ENCODE measurements at places on chromosomes 12 and 14.

DNA sequence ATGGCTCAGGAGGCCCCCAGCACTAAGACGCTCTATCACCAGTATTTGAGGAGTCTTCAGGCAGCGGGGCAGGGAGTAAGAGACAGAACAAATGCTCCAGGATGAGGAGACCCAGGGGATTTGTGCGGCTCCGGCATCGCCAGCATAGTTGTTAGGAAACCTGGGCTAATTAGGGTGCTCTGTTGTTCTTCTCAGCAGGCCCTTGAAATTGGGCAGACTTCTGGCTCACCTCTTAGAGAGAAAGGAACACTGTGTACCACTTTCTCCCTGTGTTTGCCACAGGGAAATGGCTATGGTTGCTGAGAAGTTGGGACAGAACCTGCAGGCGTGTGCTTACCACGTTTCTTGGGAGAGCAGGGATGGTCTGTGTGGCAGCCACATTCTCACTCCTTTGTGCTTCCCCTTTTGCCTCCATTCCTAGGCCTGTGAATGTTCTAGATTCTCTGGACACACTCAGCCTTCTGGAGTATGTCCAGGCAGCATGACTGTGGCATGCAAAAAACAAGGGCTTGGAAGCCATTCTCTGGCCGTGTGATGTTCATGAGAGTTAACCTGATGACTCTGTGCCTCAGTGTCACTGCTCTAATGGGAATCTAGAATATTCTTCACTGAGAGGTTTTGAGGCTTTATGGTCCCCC lies 109.0 kb downstream of the CHST11 start:
- no peak for ATAC-seq

GRCh38 chr12:63804746-63805145 lies 25.0 kb downstream of the RXYLT1 start:
- ATAC-seq: no peak

- ATAC-seq: no peak
Measured at GRCh38 chr12:69210661-69211060, 28.7 kb upstream of the CPSF6 start.

GRCh38 chr14:106803379-106803778 lies 1277.0 kb downstream of the TMEM121 start:
- no peak for ATAC-seq

DNA sequence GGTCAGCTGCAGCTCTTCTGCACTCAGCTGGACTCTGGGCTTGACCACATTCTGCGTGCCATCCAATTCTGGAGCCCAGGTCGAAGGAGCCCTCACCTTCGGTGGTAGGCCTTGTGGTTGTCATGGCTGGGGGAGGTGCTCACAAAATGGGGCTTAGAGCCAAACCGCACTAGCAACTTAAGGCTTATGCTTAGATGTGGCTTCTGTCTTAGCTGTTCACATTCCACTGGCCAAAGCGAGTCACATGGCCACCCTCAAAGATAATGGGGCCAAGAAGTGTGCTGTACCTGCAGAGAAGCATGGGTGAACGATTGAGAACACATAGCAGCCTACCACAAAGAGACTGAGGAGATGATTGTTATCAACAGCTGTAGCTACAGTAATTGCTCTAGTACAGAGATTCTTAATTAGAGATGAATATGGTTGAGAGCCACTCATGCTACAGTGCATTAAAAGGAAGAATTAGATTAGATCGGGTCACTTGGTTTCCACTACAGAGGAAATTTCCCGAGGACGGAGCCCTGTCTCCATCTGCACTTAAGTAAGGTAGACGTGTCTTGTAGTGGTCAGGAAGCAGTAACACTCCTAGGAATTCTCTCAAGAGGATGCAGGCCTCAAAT lies 334.6 kb upstream of the FKBP4 start:
- ATAC-seq: no peak

- ATAC-seq: no peak
Measured at GRCh38 chr14:79356040-79356439, 855.3 kb downstream of the DIO2 start.

GRCh38 chr14:63662776-63663175 lies 21.1 kb upstream of the WDR89 start:
- no peak for ATAC-seq

DNA sequence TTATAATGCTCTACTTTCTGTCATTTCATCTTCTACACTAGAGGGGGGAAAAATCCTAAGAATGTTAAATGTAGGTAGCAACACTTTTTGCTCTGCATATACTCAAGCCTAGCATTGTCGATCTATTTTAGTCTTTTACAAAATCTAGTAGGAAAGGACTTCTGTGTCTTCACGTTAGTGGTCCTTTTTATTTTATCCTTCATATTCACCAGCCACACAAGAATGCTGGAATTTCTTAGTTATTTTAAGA lies 253.0 kb upstream of the FLRT2 start:
- no peak for ATAC-seq

- ATAC-seq: peak; percentile 94
Measured at GRCh38 chr14:67385618-67386017, 25.5 kb downstream of the EIF2S1 start.

- no peak for ATAC-seq
Measured at GRCh38 chr12:13652105-13652504, 329.3 kb downstream of the GRIN2B start.

DNA sequence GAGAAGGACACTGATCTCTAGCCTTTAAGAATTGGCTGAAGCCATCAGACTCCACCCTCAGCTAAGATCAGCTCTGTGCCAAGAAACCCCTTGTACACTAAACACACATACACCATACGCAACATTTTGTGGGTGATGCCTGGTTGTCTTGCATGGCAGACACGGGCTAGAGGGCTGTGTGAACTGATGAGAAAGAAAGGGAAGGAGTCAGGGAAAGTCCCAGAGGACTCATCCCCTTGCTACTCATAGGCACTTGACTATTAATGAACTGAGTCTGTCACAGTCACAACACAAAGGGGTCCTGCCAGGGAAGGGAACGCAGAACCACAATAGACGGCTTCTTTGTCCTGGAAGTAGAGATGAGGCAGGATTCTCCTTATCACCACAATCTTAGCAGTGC lies 80.8 kb downstream of the EMP1 start:
- ATAC-seq: no peak

DNA sequence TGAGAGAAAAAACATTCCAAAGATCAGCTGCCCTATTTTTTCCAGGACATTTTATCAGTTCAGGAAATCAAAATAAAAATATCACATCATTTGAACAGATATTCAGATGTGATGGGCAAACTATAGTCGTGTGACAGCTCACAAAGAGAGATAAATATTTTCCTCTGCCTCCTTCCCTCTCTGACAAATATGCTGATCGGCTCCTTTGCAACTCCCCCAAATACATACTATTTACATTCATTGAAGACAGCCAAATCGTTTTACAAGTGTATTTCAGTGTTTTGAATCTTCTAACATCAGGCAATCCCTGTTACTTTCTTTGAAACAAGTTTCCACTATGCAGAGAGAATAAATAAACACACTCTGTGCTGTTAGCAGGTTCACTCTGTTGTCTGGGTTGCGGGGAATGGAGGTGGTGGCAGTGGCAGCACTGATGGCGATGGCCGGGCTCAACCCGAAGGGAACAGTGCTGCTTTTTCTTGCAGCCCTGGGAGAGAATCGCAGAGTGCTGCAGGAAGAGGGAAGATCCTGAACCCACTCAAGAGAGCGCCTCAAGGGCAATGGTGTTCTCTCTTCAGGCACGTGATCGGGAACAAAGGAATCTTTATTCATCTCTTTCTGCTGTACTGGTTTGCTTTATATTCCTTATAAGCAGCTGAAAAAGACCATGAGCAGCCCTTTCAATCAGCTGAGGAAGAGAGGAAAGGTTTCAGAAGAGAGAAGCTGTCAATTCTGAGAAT lies 142.5 kb downstream of the PHLDA1 start:
- ATAC-seq: no peak

DNA sequence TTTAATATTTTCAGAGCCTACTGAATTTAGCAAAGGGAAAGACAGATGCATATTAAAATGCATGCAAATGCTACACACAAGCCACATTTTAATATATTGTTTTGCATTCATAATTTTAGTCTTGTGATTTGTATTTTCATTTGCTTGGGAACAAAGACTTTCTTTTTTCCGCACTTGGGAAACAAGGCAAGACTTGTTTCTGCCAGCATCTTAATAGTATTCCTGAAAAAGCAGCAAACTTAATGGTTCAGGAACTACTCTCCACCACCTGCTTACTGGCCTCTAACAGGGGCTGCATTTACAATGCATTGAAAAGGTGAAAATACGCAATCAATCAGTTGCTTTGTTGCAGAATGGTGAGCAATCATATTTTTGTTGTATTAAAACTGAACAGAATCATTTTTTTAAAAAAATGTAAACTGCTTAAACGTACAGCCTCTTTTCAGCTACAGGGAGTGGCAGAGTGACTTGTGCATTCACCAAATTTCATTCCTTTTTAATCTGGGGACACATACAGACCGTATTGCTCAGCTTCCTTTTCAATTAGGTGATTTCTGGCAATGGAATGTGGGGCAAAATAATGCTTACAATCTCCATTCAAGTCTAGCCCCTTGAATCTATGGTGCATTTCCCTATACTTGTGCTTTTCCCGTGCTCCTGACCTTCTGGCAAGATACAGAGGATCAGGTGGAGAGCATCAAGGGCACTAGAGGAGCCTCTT lies 144.1 kb upstream of the BTG1 start:
- ATAC-seq: peak; percentile 33

- peak; percentile 69 for ATAC-seq
Measured at GRCh38 chr14:95273001-95273978, 46.4 kb downstream of the CLMN start.

DNA sequence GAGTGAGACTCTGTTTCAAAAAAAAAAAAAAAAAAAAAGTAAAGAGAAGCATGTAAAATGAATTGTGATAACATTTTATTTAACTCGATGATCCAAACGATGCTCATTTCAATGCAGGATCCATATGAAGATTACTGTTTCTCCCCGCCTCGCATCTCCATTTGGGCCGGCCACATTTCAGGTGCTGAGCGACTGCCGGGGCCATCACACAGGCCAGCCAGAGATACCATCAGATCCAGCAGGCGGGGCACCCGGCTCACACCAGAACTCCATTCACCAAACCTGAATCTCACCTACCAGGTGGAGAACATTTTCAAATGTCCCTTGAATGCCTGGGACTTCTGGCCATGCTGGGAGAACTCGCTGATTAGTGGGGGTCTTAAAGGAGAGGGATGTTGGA lies 18.0 kb upstream of the FZD10 start:
- no peak for ATAC-seq

DNA sequence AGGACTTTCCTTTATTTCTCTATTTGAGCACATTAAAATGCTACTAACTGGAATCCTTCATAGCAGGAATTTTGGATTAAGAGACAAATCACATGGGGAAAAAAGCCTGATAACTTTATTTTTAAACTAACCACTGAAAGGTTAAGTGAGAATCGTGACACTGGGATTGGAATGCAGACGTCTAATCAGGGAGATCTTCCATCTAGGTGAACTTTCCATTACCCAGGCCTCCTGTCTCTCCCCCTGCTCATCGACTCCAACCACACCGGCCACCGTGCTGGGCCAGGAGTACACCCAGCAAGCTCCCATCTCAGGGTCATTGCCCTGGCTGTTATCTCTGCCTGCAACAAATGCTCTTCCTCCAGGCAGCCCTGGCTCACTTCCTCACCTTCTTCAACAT lies 19.0 kb downstream of the PTGER2 start:
- ATAC-seq: no peak

- ATAC-seq: no peak
Measured at GRCh38 chr14:39946807-39947206, 514.6 kb upstream of the FBXO33 start.

GRCh38 chr14:60278350-60278749 lies 29.3 kb downstream of the PPM1A start:
- no peak for ATAC-seq

- no peak for ATAC-seq
Measured at GRCh38 chr12:76781321-76781720, 17.4 kb downstream of the ZDHHC17 start.

DNA sequence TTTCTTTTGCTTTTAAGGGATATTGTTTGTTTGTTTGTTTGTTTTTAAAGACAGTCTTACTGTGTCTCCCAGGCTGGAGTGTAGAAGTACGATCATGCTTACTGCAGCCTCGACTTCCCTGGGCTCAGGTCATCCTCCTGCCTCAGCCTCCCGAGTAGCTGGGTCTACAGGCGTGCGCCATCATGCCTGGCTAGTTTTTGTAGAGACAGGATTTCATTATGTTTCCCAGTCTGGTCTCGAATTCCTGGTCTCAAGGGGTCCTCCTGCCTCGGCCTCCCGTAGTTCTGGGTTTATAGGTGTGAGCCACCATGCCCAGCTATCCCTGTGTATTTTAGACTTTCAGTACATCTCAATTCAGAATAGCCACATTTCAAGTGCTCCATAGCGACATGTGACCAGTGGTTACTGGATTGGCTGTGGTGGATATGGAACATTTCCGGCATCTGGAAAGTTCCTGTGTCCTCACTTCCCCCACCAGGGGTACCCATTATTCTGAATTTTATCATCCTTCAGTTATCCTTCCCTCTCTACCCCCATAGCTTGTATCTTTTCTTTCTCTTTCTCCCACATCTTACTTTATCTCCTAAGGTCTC lies 61.1 kb downstream of the HRK start:
- ATAC-seq: no peak

DNA sequence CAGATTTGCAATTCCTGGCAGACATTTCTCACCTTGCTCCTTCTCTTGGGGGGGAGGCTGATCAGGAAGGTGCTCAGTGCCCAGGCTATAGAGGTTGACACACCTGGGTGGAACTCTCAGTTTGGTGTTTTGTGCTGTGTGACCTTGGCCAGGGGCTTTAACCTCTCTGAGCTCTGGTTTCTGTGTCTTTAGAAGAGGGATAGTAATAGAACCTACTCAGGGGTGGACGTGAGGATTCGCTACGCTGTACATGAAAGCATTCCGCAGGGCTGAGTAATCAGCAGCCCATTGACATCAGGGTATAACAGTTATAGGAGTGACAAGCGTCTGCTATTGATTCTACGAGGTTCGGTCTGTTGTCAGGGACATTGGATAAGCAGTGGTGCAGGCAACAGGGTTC lies 98.1 kb downstream of the PHETA1 start:
- ATAC-seq: no peak

- no peak for ATAC-seq
Measured at GRCh38 chr14:89618330-89618708, 201.3 kb upstream of the FOXN3 start.

GRCh38 chr14:32571995-32572866 lies 243.1 kb downstream of the AKAP6 start:
- no peak for ATAC-seq

- ATAC-seq: no peak
Measured at GRCh38 chr14:39722547-39723273, 290.5 kb upstream of the FBXO33 start.

- ATAC-seq: no peak
Measured at GRCh38 chr12:109678719-109679118, 34.9 kb upstream of the FAM222A start.

DNA sequence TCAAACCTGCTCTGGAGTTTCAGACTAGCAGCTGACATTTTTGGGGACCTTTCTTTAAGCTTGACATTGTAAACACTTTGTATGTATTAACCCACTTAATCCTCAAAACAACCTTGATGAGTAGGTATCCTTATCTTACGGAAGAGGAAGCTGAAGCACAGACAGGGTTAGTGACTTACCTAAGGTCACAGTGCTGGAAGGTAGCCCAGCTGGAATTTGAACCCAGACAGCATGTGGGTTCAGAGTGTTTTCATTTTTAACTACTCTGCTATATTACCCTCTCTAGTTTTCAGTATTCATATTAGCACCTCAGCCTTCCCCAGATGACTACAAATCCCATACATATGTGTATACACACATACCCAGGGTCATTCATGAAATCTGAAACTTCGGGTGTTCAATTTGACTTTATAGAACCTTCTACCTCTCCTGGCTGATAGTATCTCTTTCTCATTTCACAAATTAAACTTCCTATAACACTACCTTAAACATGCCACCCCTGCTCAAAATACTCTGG lies 13.9 kb downstream of the LPCAT3 start:
- ATAC-seq: no peak

GRCh38 chr12:109590566-109590965 lies 17.0 kb downstream of the MVK start:
- ATAC-seq: no peak

Measured in esophagus mucosa (tissue), 1 donor.